Pancreas (tissue), 10 donors: ENCODE measurements at places on chromosomes 5 and 9. TPM values are rescaled to one million over a fixed set of nuclear protein-coding genes. Genes with fewer than 3 reads are reported as not detected.

GRCh38 chr5:112546946-112547592 is 128.0 kb upstream of the EPB41L4A start:
- H3K4me3 ChIP-seq: no peak overlapping the region
- H3K36me3 ChIP-seq: no peaks in the 10 kb centered on the region
- no peaks in the 10 kb centered on the region for H3K27me3 ChIP-seq
- no peak overlapping the region for H3K27ac ChIP-seq
- H3K4me1 ChIP-seq: no peaks in the 10 kb centered on the region

DNA sequence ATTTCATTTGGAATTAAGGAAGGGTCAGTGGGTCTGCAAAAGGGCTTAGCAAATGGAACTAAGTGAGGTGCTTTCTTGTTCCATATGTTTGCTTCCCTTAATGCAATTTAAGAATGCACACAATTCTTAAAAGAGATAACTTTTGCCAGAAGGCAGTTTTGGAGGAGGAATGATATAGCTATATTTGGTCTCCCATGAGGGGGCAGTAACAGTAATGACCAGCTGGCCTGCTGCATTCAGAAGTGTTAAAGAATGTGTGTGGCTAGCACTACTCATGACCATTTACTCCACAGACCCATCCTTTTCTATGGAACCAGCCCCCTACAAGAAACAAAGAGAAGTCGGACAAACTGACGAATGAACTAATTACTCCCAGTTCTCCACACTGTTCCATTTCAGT is 638.9 kb downstream of the RAB3C start:
- H3K4me1 ChIP-seq: peaks cover 16% of the 10 kb centered on the region
- H3K4me3 ChIP-seq: no peak overlapping the region
- H3K27ac ChIP-seq: no peak overlapping the region

GRCh38 chr5:74212336-74212735 is 428.2 kb downstream of the ENC1 start:
- DNase-seq: no peak
- no peaks in the 10 kb centered on the region for H3K36me3 ChIP-seq
- H3K4me1 ChIP-seq: no peaks in the 10 kb centered on the region
- H3K4me3 ChIP-seq: no peak overlapping the region
- no peak overlapping the region for H3K27ac ChIP-seq

The WDR36 gene
- total RNA-seq: 11.5 TPM

The ZNF883 gene
- total RNA-seq: 1.3 TPM

The AQP3 gene
- 18.3 TPM for total RNA-seq

The CMYA5 gene
- total RNA-seq: 0.63 TPM

The IL3 gene
- total RNA-seq: not detected
